Hepatocyte (in vitro differentiated cells): ENCODE measurements at places on chromosomes 2 and 18.
A peak's percentile ranks its signal among the peaks of the same experiment; 100 is the strongest.

- H3K36me3 ChIP-seq = no peaks in the 10 kb centered on the region
- DNase-seq = no peak
- H3K4me3 ChIP-seq = no peak overlapping the region
- no peaks in the 10 kb centered on the region for H3K27me3 ChIP-seq
These were observed 143.6 kb upstream of the DAPL1 start for GRCh38 chr2:158651358-158652057.

GRCh38 chr2:186562209-186562578 is 27.7 kb upstream of the ITGAV start:
- H3K4me3 ChIP-seq = no peak overlapping the region
- H3K27me3 ChIP-seq = no peaks in the 10 kb centered on the region
- DNase-seq = no peak
- H3K36me3 ChIP-seq = no peaks in the 10 kb centered on the region
- peak overlapping the region; percentile 71 for H3K27ac ChIP-seq

- no peaks in the 10 kb centered on the region for H3K27me3 ChIP-seq
- no peak overlapping the region for H3K4me3 ChIP-seq
- DNase-seq = no peak
- no peak overlapping the region for H3K27ac ChIP-seq
- no peaks in the 10 kb centered on the region for H3K4me1 ChIP-seq
These were observed 192.4 kb downstream of the ZBTB7C start for GRCh38 chr18:48216639-48217257.

DNA sequence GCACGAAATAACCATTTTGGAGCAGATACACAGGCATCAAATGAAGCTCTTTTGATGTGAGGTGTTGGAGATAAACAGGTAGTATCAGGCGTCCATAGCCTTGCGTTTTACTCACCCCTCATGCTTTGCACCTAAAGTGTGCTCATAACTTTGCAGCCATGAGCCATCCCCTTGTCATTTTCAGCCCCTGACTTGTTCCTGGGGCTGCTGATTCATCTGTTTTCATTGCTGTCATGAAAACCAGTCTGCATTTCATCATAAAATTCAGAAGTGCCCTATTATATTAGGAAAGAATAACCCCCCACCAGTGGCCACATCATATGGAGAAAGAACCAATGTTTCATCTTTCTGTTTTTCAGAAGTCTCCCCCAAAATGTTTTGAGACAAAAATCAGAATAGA is 329.7 kb upstream of the NRP2 start:
- no peaks in the 10 kb centered on the region for H3K36me3 ChIP-seq
- no peak overlapping the region for H3K4me3 ChIP-seq
- no peak overlapping the region for H3K27ac ChIP-seq
- no peaks in the 10 kb centered on the region for H3K27me3 ChIP-seq
- no peaks in the 10 kb centered on the region for H3K4me1 ChIP-seq

- H3K4me1 ChIP-seq = no peaks in the 10 kb centered on the region
- no peaks in the 10 kb centered on the region for H3K36me3 ChIP-seq
- no peak for DNase-seq
- no peak overlapping the region for H3K27ac ChIP-seq
These were observed 1413.0 kb downstream of the DSC3 start for GRCh38 chr18:29629493-29630036.

- no peak overlapping the region for H3K4me3 ChIP-seq
- H3K27ac ChIP-seq = no peak overlapping the region
- H3K36me3 ChIP-seq = no peaks in the 10 kb centered on the region
- no peaks in the 10 kb centered on the region for H3K27me3 ChIP-seq
- no peak for DNase-seq
These were observed 63.9 kb downstream of the PXDN start for GRCh38 chr2:1680222-1681016.

DNA sequence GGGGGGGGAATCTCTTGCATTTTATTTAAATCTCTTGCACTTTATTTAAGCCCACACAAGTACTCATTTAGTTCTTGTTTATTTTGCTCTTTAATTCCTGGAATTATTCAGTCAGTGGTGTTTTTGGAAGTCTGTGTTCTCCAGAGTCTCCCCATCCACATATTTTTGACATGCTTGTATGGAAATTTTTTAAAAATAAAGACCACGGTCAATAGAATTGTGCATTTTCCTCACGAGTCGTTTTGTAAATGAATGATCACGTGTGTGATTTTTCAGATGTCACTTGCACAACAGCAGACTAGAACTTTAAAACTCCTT is 824 bp downstream of the CD302 start:
- peaks cover 11% of the 10 kb centered on the region for H3K4me1 ChIP-seq
- no peak for DNase-seq
- H3K36me3 ChIP-seq = no peaks in the 10 kb centered on the region
- H3K27ac ChIP-seq = peak overlapping the region; percentile 91
- H3K27me3 ChIP-seq = no peaks in the 10 kb centered on the region

- no peaks in the 10 kb centered on the region for H3K36me3 ChIP-seq
- no peaks in the 10 kb centered on the region for H3K27me3 ChIP-seq
- H3K27ac ChIP-seq = peak overlapping the region; percentile 58
- no peak for DNase-seq
- no peak overlapping the region for H3K4me3 ChIP-seq
- peaks cover 3% of the 10 kb centered on the region for H3K4me1 ChIP-seq
These were observed 47.7 kb upstream of the PLB1 start for GRCh38 chr2:28447943-28448792.

DNA sequence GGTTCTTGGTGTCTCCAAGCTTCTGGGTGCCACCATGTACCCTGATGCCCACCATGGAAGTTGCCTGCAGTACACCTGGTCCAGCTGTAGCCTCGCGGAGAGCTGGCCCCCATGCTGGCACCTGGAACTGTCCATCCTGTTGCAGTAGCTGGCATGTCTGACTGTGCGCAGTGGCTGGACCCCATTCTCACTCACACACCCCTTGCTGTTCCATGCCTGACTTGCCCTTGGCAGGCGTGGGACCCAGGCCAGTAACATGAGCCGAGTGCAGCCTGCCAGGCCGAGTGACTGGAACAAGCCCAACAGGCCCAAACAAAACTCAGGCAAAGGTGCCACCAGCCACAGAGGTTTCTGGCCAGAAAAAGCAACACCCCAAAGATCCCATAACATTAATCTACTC is 73.8 kb downstream of the NEURL3 start:
- no peaks in the 10 kb centered on the region for H3K27me3 ChIP-seq
- H3K4me3 ChIP-seq = no peak overlapping the region
- H3K36me3 ChIP-seq = no peaks in the 10 kb centered on the region
- H3K4me1 ChIP-seq = no peaks in the 10 kb centered on the region
- no peak for DNase-seq

DNA sequence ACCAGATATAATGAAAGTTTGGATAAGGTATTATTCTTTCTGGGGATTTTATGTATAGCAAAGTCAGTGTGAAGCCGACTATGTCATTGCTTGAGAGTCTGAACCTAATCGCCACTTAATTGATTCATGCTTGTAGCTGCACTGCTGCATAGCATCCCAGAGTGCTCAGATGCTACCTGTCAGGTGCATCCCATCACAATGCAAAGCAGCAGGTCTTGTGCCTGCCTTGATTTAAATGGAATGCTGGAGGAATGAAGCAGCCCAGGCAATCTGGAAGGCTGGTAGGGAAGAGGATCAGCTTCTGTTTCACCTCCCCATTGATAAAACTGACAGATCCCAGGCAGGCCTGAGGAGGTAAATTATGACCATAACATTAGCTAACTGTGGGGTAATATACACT is 40.4 kb upstream of the ATIC start:
- no peak for DNase-seq
- no peak overlapping the region for H3K27ac ChIP-seq
- no peaks in the 10 kb centered on the region for H3K4me1 ChIP-seq
- no peaks in the 10 kb centered on the region for H3K36me3 ChIP-seq

DNA sequence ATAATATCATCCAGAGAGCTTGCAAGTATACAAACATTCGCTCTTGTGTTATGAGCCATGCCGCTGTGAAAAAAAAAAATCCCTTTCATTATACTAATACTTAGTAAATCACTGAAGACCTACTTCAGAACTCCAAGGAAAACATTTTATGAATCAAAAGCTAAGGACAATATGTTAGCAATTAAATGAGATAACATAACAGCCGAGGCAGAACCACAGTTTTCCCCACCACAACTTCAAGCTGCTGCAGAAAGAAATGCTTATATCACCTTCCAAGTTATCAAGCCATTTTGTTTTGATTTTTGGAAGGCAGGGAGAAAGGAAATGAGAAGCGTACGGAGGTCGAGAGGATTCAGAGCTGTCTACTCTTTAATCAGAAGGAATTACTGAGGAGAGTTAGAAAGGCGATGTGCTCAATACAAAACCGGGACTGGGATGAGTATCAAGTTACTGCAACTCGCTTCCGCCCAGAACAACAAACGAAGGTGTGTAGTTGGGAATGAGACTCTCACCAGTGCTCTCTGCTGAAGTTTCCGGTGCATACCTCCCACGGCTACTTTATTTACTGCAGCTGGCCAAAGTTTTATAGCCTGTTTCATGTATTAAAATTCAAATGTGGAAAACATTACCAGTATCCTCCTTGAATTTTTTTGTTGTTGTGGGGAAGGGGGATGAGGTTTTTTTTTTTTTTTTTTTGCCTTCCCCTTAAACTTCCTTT is 292.2 kb upstream of the CCDC68 start:
- H3K36me3 ChIP-seq = peaks cover 4% of the 10 kb centered on the region
- peaks cover 21% of the 10 kb centered on the region for H3K4me1 ChIP-seq

GRCh38 chr2:29423061-29423666 is 307.9 kb downstream of the CLIP4 start:
- H3K27me3 ChIP-seq = no peaks in the 10 kb centered on the region
- no peak overlapping the region for H3K4me3 ChIP-seq
- H3K27ac ChIP-seq = peak overlapping the region; percentile 70
- H3K36me3 ChIP-seq = no peaks in the 10 kb centered on the region
- peak; percentile 43 for DNase-seq

GRCh38 chr2:23588106-23588505 is 203.1 kb downstream of the KLHL29 start:
- no peaks in the 10 kb centered on the region for H3K36me3 ChIP-seq
- H3K27ac ChIP-seq = no peak overlapping the region
- H3K4me1 ChIP-seq = no peaks in the 10 kb centered on the region
- H3K4me3 ChIP-seq = no peak overlapping the region
- H3K27me3 ChIP-seq = no peaks in the 10 kb centered on the region

DNA sequence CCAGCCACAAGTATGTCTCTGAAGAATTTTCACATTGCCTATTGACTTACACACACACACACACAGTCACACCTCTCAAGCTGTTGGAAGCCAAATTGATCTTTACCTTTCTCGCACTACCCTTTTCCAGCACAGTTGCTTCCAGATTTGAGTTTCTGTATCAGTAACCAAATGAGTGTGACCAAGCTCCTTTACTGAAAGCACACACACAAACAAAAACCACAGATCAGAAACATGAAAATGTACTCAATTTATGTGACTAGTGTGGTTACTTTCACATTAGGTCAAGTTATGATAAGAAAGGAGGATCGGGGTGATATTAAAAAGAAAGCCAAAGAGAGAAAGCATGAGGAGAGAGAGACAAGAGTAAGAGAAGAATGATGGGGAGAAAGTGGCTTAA is 993.9 kb upstream of the POU3F3 start:
- no peaks in the 10 kb centered on the region for H3K36me3 ChIP-seq
- no peak overlapping the region for H3K4me3 ChIP-seq
- DNase-seq = no peak
- no peaks in the 10 kb centered on the region for H3K4me1 ChIP-seq
- H3K27ac ChIP-seq = no peak overlapping the region

- no peaks in the 10 kb centered on the region for H3K36me3 ChIP-seq
- DNase-seq = no peak
- no peaks in the 10 kb centered on the region for H3K27me3 ChIP-seq
- no peak overlapping the region for H3K27ac ChIP-seq
These were observed 85.3 kb downstream of the NPAS2 start for GRCh38 chr2:100905132-100905805.

GRCh38 chr2:98391581-98392270 is 45.5 kb downstream of the CNGA3 start:
- no peak for DNase-seq
- no peaks in the 10 kb centered on the region for H3K27me3 ChIP-seq
- H3K4me3 ChIP-seq = no peak overlapping the region
- H3K27ac ChIP-seq = no peak overlapping the region
- no peaks in the 10 kb centered on the region for H3K4me1 ChIP-seq

GRCh38 chr2:52532956-52533355 is 1234.6 kb upstream of the CHAC2 start:
- H3K36me3 ChIP-seq = no peaks in the 10 kb centered on the region
- no peaks in the 10 kb centered on the region for H3K27me3 ChIP-seq
- H3K27ac ChIP-seq = no peak overlapping the region
- DNase-seq = no peak
- no peak overlapping the region for H3K4me3 ChIP-seq

DNA sequence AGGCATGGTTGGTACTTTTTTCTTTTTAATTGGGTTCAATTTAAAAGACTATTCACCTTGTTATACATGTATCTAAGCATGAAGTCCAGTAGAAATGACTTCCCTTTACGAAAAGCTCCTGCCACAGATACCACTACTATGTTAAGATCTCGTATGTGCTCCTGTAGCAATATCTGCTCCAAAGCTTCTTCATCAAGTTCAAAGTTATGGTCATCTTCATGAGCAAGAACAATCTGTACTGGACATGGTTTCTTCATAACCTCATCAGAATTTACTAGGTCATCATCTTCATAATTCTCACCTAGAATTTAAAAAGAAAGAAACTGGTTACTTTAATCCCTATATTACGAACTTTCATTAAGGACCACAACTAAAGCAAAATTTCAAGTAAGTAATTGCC is 33.9 kb downstream of the ATL2 start:
- H3K4me1 ChIP-seq = no peaks in the 10 kb centered on the region
- no peaks in the 10 kb centered on the region for H3K27me3 ChIP-seq
- DNase-seq = no peak
- no peak overlapping the region for H3K27ac ChIP-seq

DNA sequence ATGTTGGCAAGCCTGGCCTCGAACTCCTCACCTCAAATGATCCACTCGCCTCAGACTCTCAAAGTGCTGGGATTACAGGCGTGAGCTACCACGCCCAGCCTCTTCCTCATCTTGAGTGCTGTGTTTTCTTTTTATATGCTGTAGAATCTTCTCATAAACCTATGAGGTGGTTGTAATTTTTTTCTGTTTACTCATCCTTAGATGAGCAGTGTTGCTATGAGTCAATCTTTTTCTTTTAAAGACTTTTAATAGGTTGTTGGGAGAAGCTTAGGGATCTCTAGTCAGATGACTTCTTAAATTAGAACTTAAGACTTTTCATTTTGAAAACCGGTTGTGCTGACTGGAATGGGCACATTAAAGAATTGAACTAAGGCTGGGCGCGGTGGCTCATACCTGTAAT is 8.7 kb upstream of the AAK1 start:
- peak; percentile 21 for DNase-seq
- no peaks in the 10 kb centered on the region for H3K4me1 ChIP-seq
- H3K4me3 ChIP-seq = no peak overlapping the region
- H3K27me3 ChIP-seq = no peaks in the 10 kb centered on the region

GRCh38 chr2:40096360-40096759 is 317.3 kb upstream of the THUMPD2 start:
- H3K4me3 ChIP-seq = no peak overlapping the region
- H3K36me3 ChIP-seq = no peaks in the 10 kb centered on the region
- no peak for DNase-seq
- no peak overlapping the region for H3K27ac ChIP-seq

GRCh38 chr18:76444446-76445105 is 50.5 kb downstream of the ZNF516 start:
- no peaks in the 10 kb centered on the region for H3K27me3 ChIP-seq
- no peak for DNase-seq
- no peak overlapping the region for H3K4me3 ChIP-seq
- peak overlapping the region; percentile 12 for H3K27ac ChIP-seq
- no peaks in the 10 kb centered on the region for H3K36me3 ChIP-seq
- peaks cover 52% of the 10 kb centered on the region for H3K4me1 ChIP-seq

- no peaks in the 10 kb centered on the region for H3K36me3 ChIP-seq
- H3K4me1 ChIP-seq = no peaks in the 10 kb centered on the region
- peak; percentile 58 for DNase-seq
- H3K4me3 ChIP-seq = no peak overlapping the region
- no peaks in the 10 kb centered on the region for H3K27me3 ChIP-seq
These were observed 53.0 kb upstream of the ALPP start for GRCh38 chr2:232325324-232326273.
